ENCODE measurements at places on chromosomes 6 and 20.

DNA sequence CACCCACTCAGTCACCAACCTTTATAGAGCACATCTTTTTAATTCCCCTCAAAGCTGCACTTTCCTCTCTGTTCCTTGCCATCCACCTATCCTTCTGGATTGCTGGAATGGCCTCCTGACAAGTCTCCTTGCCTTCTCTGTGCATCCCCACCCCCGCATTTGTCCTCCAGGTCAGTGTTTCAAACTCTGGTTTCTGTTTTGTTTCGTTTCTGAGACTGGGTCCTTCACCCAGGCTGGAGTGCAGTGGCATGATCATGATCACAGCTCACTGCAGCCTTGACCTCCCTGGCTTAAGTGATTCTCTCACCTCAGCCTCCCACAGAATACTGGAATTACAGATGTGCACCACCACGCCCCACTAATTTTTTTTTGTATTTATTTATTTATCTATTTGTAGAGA, 96.2 kb downstream of the PLCB1 start:
- DNase-seq: no peak

DNA sequence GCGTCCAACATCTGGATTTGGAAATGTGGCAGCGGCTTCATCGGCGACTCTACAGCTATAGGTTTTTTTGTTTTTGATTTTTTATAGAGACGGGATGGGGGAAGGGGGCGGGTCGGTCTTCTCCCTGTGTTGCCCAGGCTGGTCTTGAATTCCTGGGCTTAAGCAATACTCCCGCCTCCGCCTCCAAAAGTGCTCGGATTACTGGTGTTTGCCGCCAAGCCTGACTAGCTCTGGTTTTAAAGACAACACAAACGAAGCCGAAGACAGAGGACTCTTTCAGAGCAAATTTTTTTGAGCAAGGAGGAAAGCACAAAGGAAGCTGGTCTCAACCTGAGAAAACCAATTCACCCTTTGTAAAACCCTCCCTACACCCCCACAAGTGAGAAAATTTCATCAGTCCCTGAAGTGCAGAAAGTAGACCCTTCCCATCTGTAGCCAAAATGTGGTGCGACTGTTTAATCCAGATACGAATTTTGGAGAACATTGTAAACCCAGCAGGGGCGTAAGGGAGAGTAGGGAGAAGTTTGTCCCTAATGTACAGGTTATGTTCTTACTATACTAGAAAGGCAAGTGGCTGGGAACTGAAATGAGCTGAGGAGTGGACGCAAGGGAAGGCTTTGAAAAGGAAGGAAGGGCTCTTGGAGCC, 185.9 kb downstream of the TRIM27 start:
- DNase-seq: no peak

- peak; percentile 63 for DNase-seq
Measured at GRCh38 chr6:112180095-112180820, 74.1 kb downstream of the LAMA4 start.

DNA sequence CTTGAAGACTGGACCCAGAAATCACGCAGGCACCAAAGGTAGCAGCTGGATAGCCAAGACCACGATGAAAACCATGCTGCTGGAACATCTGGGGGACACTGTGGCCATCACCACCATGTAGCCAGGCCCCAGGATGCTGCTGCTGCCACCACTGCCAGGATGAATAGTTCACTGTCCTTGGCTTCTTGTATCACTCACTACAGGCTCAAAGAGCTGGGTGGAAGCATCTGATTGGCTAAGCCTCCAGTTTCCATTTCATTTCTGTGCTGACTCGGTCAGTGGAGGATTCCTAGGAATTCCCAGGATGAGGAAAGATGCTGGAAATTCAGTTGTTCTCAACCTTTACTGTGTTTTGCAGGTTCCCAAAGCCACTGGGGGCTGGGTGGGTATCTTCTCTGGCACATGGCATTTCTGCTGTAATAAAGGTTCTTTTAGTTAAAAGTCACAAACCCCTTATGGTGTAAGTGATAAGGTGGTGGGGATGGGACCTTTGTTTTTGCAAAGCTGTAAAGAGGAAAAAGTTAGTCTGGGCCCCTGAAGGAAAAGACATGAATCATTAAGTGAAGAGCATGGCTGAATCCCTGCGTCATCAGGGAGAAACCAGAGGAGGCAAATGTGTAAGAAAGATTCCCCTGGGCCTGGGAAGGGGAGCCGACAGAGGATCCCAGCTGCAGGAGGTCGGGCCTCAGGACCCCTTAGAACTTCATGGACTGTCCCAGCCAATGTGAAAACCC, 75.6 kb upstream of the RNF24 start:
- no peak for DNase-seq

- DNase-seq: no peak
Measured at GRCh38 chr6:5997420-5997987, 9.2 kb downstream of the NRN1 start.

GRCh38 chr6:72691249-72691648, 69.4 kb downstream of the KCNQ5 start:
- DNase-seq: no peak

DNA sequence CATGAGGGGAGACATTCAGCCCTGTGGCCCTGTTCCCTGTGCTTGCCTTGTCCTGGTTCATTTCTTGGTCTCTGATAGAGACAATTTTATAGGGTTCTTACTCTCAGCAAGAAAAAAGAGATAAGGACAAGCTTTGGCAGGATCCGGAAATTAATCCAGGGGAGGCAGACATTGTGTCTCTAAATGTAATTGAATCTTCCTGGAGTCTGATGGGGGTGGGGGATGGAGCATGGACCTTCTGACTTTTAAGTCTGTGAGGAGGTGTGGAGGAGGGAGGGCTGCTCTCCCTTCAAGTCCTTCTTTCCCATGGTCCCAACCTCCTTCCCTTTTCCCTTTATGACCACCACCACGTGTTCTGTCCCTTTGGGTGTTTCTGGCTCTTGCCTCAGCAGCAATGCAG, 512.7 kb downstream of the DHX35 start:
- no peak for DNase-seq

- peak; percentile 15 for DNase-seq
Measured at GRCh38 chr6:116682334-116682712, 1.3 kb downstream of the KPNA5 start.

GRCh38 chr6:29671026-29671425, 9.9 kb downstream of the ZFP57 start:
- DNase-seq: no peak

DNA sequence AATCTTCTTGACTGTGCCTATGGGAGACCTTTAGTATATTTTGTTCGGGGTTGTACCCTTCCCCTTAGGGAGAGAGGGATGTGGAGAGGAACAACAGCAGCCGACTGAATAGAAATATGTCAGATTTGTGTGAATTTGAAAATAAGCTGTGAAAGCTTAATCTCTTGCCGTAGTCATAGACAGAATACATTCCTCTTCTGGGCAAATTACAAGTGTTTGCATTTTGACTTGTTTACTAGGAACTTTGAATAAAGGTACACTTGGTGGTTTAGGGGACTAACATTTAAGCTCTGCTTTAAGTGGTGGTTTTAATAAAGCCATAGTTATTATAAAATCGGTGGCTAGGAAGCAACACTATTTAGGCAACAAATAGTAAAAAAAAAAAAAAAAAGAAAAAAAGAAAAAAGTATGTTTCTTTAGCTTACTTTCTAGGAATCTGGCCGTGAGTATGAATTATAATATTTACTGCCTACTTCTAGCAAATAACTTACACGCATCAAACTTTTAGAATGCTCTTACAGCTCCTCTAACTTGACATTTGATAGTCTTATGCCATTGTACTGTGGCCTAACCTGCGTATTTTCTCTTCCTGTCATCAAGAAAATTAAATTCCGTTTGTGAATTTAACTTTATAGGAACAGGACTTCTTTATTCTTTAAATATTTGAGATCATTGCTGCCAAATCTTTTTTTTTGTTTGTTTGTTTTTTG, 65.1 kb downstream of the ZBTB2 start:
- no peak for DNase-seq

GRCh38 chr6:156731396-156731795, 45.8 kb upstream of the ARID1B start:
- no peak for DNase-seq

Data from CD4-positive, alpha-beta T cell (primary cell).